Fibroblast of skin of scalp (primary cell): ENCODE measurements at places on chromosomes 16 and 17.

DNA sequence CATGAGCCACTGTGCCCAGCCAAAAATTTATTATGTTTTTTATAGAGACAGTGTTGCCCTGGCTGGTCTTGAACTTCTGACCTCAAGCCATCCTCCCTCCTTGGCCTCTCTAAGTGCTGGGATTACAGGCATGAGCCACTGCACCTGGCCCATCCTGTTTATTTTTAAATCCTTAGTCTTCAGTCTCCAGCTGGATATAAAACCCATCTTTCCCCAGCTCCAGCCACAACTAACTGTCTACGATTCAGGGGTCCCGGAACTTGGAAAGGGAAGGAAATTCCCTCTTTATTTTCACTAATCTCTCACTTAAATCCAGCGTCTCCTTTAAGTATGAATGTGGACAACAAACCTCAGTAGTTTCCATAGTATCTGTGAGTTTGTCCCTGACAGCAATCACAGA lies 62.2 kb downstream of the IQCK start:
- no peak for DNase-seq

DNA sequence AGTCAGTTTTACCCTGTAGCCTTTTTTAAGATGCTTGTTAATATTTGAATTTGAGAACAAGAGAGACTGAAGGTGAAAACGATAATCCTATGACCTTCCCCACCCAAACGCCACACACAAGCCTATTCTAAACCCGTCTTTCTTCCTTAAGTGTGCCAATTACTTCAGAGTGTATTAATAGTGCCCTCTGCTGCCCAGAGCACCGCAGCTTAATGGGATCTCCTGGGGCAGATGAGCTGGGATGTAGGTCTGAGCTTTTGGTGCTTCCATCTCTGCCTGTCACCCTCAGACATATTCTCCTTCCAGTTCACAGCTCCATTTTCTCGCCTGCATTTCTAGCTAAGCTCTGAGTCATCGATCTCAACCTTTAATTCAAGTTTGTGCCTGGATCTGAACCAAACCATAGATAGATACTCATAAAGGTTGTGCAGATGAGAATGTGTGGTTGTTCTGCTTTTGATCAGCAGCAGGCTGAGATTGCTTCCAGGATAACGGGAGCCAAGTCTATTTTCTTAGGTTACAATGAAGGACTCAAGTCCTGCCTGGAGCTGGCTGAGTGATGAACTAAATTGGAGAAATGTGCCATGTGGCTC lies 46.4 kb upstream of the CDH13 start:
- no peak for DNase-seq

- DNase-seq, result no peak
Measured at GRCh38 chr16:11550791-11551498, 35.8 kb downstream of the LITAF start.

DNA sequence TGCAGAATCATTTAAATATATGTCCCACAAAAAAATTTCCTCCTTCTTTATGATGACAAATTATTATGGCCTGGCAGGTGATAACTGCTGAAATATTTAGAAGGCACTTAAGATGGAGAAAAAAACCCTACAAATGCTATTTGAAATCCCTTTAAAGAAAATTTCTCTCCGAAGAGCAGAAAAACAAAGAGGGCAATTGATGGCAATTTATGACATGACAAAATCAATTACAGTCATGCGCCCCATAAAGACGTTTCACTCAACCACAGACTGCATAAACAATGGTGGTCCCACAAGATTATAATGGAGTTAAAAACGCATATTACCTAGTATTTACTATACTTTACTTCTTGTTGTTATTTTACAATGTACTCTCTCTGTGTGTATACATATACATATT lies 25.2 kb upstream of the KIF2B start:
- no peak for DNase-seq

DNA sequence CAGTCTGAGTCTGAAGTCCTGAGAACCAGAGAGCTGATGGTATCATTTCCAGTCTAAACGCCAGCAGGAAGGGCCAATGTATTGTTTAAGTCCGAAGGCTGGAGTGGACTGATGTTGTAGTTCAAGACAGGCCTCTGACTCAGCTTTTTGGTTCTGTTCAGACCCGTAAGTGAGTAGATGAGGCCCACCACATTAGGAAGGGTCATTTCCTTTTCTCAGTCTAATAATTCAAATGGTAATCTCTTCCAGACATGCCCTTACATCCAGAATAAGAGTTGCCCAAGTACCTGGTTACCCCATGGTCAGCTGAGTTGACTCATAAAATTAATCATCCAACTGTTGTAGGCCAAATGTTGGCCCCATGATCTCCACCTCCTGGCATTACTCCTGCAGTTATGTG lies 442.6 kb upstream of the HSBP1 start:
- DNase-seq, result no peak

DNA sequence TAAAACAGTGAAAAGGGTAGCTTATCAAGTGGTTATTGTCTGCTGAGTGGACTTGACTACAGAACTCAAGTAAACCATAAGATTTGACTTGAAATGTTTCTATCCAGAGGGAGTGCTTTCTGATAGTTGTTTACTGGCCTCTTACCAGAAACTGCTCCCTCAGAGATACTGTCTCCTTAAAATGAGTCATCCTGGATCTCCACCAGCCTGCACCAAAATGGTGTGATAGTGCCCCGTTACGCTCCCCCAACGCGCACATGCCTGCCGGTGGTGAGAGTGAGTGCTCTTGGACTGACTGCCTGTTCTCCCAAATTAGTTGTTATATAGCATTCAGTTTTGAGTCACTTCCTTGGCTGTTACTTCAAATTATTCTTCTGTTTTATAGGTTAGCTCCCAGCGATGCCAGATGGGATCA lies 22.9 kb downstream of the PRCD start:
- peak; percentile 53 for DNase-seq

- no peak for DNase-seq
Measured at GRCh38 chr17:46776298-46777005, 42.0 kb downstream of the WNT3 start.

GRCh38 chr16:83914091-83914710 lies 15.3 kb downstream of the MLYCD start:
- no peak for DNase-seq

DNA sequence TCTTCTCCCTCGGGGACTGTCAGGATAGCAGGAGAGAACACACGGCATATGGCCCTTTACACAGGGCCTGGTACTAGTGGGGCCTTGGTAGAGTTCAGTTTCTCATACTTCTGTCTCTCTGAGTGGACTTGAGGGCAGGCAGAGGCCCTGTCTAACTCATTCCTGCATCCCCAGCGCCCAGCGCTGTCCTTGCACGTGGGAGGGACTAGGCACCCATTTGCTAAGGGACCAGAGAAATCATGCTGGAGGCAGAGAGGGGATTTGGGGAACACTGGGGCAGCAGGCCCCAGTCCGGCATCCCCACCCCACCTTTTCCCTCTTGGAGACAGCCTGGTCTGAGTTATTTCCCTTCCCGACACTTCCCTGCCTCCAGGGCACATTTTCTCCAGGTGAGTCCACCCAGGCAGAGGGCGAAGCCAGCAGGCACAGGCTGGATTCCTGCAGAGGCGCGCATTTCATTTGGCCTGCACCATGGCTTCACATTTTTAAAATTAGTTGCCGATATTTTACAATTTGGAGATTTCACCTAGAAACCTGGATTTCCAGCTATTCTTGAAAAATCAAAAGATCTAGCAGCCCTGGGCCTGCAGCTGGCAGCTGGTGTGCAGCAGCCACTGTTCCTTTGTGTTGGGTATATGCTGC lies 9.7 kb upstream of the NKD1 start:
- no peak for DNase-seq

GRCh38 chr16:85157813-85158742 lies 45.8 kb upstream of the CIBAR2 start:
- peak; percentile 47 for DNase-seq

GRCh38 chr16:80202831-80203413 lies 337.9 kb upstream of the DYNLRB2 start:
- DNase-seq, result no peak

DNA sequence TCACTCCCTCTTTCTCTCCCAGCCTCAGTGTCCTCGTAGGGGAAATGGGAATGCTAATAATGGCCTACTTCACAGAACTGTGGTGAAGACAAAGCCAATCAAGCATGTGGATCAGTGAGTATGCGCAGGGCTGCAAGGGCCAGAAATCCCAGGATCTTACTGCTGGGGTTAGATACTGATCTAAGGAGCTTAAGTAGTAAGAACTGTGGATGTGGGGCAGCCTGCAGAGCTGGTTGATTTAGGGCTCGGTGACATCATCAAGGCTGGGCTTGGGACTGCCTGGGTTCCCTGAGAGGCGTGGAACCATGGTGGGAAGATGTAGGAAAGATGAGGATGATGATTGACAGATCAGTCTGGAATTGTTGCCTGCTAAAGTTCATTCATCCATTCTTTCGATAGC lies 25.6 kb downstream of the GOSR2 start:
- DNase-seq, result no peak

- DNase-seq, result peak; percentile 35
Measured at GRCh38 chr16:88566158-88566557, 4.0 kb upstream of the ZC3H18 start.

DNA sequence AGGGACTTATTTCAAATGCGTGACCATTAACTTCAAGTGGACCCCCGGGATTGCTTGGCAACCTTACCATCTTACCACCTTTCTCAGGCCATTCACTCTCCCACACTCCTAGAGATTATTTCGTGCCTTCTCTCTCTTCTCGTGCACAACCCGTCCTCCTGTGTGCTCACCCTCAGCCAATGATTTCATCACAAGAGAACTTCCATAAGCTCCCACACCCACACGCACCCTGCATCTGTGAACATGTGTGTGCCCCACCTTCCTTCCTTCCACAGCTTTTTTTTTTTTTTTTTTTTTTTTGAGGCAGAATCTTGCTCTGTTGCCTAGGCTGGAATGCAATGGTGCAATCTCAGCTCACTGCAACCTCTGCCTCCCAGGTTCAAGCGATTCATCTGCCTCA lies 27.4 kb upstream of the CDH3 start:
- no peak for DNase-seq

- DNase-seq, result no peak
Measured at GRCh38 chr16:23317266-23317661, 15.2 kb downstream of the SCNN1B start.

- DNase-seq, result peak; percentile 78
Measured at GRCh38 chr17:37179893-37180292, 195.9 kb upstream of the C17orf78 start.

- DNase-seq, result peak; percentile 79
Measured at GRCh38 chr17:29124135-29124924, 55.9 kb downstream of the MYO18A start.

DNA sequence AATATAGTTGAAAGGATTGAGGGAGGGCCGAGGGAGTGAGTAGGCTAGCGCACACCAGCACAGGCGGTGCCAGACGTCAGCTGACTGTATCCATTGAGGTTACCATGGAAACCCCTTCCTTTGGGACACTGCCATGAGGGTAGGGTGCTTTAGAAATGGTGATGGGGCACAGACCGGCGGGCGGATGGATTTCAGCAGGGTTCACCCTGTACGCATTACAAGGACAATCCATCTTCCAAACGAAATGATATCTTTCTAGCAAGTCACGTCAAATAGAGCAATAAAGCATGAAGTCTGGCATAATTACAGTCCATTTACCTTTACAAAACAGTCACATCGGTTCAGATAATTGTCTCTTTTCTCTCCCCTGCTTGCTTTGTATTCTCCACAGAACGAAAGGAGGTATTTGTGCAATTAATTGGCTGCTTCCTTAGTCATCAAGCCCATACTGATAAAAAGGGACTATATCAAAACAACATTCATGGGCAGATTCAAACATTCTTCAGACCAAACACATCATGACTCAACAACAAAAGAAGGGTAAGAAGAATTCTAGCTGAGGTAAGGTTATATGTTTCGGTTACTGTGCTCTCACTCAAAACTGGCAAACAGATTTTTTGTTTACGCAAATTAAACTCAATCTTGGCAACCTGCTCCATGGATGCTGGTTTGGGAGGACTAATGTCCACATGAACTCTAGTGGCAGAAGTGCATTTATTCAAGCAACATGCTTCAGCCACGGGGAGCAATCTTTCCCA lies 140.6 kb downstream of the CDK5R1 start:
- DNase-seq, result peak; percentile 10

DNA sequence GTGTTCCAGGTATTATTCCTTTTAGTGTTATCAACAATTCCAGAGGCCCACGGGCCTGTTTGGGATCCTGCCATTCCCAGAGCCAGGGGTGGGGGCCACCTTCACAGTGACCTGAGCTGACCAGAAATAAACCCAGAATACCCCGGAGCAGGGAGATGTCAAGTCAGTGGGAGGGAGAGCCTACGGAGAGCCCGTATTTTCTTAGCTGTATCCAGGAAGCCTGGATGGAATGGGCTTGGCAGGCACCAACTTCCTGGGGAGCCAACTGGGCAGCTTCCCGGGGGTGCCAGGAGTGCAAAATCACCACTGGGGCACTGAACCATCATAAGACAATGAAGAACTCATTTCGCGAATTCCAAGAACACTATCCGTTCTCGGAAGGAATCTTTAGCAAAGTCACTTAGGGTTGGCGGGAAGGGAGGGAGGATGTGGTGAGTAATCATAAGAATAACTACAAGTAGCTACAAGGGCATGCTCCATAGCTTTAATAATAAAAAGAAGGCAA lies 13.2 kb upstream of the MRTFB start:
- peak; percentile 34 for DNase-seq

DNA sequence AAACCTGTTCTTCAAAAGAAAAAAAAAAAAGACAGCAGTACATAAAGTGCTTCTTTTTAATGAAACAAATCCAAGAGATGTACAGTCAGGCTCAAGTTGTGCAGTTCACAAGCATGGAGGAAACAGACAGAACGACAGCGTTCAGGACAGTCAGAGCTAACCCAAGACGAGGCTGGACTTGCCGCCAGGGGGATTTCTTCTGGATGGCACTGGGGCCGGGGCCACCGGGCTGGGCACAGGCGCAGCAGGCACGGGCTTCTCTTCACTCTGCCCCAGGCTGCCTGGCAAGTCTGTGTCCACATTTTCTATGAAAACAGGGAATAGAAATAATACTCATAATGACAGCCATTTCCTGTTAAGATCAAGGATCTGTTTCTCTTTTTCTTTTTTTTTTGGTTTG lies 4.4 kb upstream of the NT5C start:
- DNase-seq, result no peak

GRCh38 chr16:56013962-56014552 lies 138.9 kb upstream of the CES5A start:
- DNase-seq, result peak; percentile 41

- no peak for DNase-seq
Measured at GRCh38 chr16:27819881-27820610, 243.5 kb downstream of the GSG1L start.

GRCh38 chr16:58057121-58057520 lies 31.6 kb downstream of the MMP15 start:
- no peak for DNase-seq

GRCh38 chr17:17998934-17999333 lies 26.3 kb downstream of the DRC3 start:
- DNase-seq, result no peak

DNA sequence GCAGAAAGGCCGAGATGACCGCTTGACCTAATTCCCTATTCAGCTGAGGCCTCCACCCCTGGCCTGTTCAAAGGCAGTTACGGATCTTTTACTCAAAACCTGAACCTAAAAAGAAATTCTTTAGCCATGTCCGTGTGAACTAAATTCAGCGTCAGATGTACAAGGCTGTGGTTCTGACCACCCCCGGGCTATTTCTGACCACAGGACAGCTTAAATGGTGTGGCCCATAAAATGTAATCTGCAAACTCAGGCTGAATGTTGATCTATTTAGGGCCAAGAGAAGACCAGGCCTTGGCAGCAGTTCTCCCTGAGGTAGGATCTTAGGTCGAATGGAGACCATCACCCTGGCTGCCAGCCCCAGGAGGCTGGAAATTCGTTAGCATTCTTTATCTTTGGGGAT lies 485.5 kb downstream of the WWOX start:
- no peak for DNase-seq
